Inflammatory macrophage treated with lipopolysaccharide for 1 hour (primary cell): ENCODE measurements at places on chromosomes 6 and 20.

GRCh38 chr20:61640131-61640870 is 388.2 kb downstream of the CDH4 start:
- DNase-seq, result no peak

DNA sequence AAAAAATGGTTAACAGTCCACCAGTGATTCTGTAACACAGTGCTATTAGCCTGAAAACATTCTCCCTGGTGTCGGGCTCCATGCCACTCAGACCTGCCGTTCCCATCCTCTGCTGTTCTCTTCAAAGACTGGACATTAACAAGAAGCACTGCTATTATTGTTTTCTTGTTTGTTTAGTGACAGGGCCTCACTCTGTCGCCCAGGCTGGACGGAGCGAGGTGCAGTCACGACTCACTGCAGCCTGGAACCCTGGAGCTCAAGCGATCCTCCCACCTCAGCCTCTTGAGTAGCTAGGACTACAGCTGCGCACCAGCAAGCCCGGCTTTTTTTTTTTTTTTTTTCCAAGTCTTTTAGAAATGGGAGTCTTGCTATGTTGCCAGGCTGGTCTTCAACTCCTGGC is 9.6 kb downstream of the RMND1 start:
- DNase-seq, result no peak

GRCh38 chr6:6714953-6715352 is 126.4 kb downstream of the LY86 start:
- no peak for DNase-seq

- no peak for DNase-seq
Observed at GRCh38 chr6:48610846-48611245, 499.8 kb upstream of the PTCHD4 start.

- DNase-seq, result no peak
Observed at GRCh38 chr6:35014786-35015185, 125.7 kb downstream of the ANKS1A start.

DNA sequence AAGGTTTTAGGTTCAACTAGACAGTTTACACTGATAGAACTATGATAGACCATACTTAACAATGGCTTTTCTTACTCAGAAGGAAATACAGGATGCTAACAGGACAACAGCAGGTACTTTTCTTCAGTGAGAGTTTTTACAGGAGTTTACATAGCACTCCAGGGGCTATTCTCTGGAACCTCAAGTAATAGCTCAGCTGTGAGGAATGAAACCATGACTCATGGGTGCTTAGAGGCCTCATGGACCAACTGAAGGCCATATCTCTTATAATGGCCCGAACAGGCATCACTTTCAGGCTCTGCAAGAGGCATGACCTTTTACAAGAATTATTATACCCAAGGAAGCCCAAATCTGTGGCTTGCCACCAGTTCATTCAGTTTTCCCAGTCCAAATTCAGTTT is 31.8 kb downstream of the TREML1 start:
- DNase-seq, result no peak

GRCh38 chr20:39916236-39916765 is 772.7 kb downstream of the MAFB start:
- no peak for DNase-seq

GRCh38 chr20:4951299-4951698 is 50.0 kb downstream of the SLC23A2 start:
- no peak for DNase-seq

GRCh38 chr20:16115911-16116552 is 457.2 kb downstream of the KIF16B start:
- DNase-seq, result peak; percentile 10

GRCh38 chr6:163324688-163325389 is 89.7 kb upstream of the QKI start:
- DNase-seq, result no peak

DNA sequence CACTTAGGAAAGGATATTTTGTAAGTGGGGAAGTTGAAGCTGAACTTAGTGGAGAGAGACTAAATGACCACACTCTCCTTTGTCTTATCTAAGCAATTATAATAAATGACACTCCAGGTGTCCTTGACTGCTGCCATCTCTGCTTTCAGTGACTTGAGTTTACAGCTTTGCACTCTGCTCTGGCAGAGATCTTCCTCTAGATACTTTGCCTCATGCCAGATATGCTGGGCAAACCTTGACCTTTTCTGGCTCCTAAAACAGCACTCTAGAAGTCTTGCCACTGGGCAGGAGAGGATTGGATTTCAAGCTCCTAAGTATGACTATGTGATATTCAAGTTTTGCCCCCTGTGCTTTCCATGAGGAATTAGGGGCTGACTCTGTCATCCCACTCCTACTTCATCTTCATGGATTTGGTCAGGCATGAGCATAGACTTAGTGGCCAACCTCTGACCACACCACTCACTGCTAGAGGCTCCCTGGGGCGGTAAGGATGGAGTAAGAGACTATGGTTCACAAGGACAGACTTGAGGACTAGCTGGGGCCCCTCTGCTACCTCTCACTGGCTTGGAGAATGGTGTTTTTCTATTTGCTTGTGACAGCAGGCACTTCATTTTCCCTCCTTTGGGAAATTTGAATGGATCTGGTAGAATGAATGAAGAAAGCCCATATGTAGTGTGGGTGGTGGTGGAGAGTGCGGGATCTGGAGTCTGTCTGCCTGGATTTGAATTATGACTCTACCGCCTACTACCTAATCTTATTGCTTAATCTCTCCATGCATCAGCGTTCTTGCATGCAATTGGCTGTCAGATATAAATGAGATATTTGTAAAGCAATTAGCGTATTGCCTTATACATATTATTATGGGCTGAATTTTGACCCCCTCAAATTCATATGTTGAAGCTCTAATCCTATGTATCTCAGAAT is 191.4 kb downstream of the REV3L start:
- DNase-seq, result peak; percentile 60

- peak; percentile 46 for DNase-seq
Observed at GRCh38 chr20:54127855-54128574, 45.8 kb downstream of the CYP24A1 start.

GRCh38 chr6:149723771-149724417 is 6.0 kb upstream of the LATS1 start:
- peak; percentile 77 for DNase-seq

GRCh38 chr6:89818977-89819335 is 638 bp downstream of the MDN1 start:
- DNase-seq, result peak; percentile 34

- DNase-seq, result no peak
Observed at GRCh38 chr20:45218124-45218523, 3.0 kb upstream of the SEMG2 start.

DNA sequence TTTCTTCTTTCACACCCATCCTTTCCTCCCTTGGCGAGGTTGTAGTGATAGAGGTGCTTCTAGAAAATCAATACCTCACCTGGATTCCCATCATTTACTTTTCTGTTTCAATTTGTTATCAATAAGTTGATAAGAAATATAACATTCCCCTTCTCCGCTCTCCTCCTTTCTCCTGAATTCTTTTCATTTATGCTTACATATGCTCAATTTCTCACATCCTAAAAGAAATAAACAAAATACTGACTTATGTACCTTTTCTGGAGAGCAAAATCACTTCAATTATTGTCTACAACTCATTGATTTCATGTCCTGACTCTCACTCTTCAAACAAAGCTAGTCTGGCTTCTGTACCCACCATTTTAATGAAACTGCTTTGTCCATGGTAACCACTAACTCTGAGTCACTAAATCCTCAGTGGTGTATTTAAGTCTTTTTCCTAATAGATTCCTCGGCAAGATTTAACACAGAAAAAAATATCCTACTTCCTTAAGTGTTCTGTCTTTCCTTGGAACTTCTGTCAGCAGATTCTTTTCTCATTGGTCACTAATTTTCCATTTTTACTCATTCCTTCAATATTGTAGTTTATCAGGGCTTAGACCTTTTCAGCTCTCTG is 289.6 kb downstream of the RFPL4B start:
- DNase-seq, result no peak

DNA sequence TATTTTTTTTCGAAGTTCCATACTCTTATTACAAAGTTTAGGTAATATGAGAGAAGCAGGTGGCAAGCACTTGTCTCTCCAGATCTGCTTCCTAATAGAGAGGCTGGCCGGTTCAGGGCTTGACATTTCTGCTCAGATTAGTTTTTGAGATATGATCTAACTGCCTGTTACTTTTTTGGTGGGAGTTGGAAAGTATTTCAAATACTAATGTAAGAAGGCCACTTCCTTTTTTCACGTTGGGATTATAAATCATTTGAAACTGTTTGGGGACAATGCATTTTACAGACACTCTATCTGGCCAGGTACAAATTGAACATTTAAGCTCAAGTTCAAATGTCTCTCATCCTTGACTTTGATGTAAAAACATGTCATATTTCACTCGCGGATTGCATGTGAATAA is 222.1 kb upstream of the SULF2 start:
- no peak for DNase-seq

DNA sequence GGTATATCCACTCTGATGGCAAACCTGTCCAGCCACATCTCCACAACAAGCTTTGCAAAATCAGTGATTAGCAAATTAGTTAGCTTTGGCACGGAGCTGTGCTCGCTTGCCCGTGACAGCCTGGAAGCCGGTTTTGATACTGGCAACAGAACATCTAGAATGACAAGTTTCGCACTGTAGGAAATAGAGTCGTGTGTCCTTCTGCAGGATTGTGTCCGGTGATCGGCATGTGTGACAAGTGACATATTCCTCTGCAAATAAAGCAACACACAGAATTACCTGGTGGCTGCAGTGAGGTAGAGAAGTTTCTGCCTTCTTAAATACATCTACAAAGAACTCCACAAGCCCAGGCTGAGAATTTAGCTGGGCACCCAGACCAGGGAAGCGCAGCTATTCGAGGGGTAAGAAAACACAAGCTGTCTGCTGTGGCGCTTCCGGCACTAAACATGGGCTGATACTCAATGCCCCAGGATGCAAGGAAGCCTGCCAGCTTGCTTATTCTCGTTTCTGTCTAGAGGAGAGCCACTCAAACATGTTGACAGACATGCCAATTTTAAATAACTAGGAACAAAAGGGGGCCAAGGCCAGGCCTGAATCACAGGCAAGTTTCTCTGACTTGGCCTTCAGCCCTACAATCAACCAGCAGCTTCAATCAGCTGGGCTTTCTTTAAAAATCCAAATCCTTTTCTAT is 22.2 kb downstream of the EIF2S2 start:
- no peak for DNase-seq

GRCh38 chr6:109808837-109809236 is 117.7 kb downstream of the FIG4 start:
- no peak for DNase-seq
